ENCODE measurements at places on chromosomes 1 and 21. TPM values are rescaled to one million over a fixed set of nuclear protein-coding genes. Genes with fewer than 3 reads are reported as not detected.
A peak's percentile ranks its signal among the peaks of the same experiment; 100 is the strongest.

C1orf105 gene
- total RNA-seq, result not detected

ERICH3 gene
- total RNA-seq, result under 0.01 TPM

PIGR gene
- total RNA-seq, result not detected

ARMH1 gene
- 339 TPM for total RNA-seq

HTR6 gene
- under 0.01 TPM for total RNA-seq

C1orf56 gene
- total RNA-seq, result 5.1 TPM

TMEM51 gene
- total RNA-seq, result 0.54 TPM

SOX13 gene
- total RNA-seq, result 0.81 TPM

SLC6A17 gene
- total RNA-seq, result not detected

PTPRU gene
- 0.27 TPM for total RNA-seq

DNA sequence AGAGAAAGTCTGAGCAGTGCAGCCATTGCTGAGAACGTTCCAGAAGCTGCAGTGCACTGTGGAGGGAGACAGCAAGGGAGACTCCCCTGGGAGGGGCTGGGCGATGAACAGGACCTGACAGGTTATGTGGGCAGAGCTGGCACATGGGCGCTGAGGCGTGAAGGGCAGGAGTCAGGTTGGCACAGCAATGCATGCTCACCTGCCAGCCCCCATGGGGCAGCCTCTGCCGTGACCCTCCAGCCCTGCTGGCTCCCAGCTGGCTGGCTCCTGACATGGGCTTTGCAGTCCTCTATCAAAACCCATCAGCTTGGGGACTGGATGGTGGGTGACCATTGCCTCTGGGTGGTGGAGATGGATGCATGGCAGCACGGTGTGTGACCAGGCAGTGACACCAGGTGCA, 300.3 kb downstream of the CAMTA1 start:
- no peak for DNase-seq

- DNase-seq, result no peak
Observed at GRCh38 chr1:39745016-39745670, 6.5 kb downstream of the PPIE start.

- peak; percentile 68 for DNase-seq
Observed at GRCh38 chr1:2044510-2045319, 5.5 kb upstream of the PRKCZ start.

DNA sequence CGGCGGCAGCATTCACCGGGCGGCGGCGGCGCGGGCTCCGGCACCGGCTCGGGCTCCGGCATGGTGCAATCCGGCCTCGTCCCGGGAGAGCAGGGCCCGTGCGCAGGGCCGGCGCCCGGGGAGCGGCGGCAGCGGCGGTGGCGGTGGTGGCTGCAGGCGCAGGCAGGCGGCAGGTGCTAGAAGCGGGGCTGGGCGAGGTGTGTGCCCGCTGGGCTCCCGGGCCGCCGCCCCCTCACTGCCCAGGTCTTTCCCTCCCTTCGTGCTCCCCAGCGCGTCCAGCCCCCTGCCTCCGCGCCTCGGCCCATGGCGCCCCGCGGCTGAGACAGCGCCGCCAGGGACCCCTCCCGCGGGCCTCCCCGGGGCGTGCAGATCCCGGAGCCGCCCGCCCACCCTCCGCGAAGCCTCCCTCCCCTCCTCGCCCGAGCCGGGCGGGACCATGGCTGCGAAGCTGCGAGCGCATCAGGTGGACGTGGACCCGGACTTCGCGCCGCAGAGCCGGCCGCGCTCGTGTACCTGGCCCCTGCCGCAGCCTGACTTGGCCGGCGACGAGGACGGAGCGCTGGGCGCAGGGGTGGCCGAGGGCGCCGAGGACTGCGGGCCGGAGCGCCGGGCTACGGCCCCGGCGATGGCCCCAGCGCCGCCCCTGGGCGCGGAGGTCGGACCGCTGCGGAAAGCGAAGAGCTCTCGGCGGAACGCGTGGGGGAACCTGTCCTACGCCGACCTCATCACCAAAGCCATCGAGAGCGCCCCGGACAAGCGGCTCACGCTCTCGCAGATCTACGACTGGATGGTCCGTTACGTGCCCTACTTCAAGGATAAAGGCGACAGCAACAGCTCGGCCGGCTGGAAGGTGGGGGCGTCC, 492 bp downstream of the FOXO6 start:
- no peak for DNase-seq

DNA sequence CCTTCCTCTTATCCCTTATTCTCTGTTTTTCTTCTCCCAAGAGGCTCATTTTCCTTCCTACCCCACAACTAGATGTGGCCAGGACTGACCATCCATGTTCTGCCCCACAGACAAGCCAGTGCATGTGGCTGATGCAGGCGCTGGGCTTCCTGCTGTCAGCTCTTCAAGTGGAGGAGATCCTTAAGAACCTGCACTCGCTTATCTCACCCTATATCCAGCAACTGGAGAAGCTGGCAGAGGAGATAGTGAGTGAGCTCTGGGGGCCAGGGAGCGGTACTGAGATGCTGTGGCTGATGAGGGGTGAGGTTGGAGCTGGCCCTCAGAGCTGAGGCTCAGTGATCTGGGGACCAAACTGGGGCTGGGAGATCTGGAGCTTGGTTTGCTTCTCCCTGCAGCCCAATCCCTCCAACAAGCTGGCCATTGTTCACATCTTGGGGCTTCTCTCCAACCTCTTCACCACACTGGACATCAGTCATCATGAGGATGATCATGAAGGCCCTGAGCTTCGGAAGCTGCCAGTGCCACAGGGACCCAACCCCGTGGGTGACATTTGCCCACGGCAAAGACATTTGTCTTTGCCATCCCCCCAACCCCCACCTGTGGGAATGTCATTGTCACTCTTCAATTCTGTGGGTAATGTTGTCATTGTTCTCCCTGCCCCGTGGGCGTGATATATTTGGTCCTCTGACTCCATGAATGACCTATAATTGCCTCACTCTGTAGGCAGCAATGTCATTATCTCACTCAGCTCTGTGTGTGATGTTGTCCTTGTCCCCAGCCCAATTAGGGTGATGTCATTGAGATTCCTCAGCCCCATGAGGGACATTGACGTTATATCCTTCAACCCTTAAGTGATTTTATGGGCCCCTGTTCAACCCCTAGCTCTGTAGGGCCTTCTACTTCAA, 11.2 kb upstream of the DPH2 start:
- DNase-seq, result no peak

GRCh38 chr1:178633056-178633455, 92.0 kb upstream of the RALGPS2 start:
- DNase-seq, result no peak

- no peak for DNase-seq
Observed at GRCh38 chr1:30197639-30198450, 525.5 kb downstream of the MATN1 start.

- no peak for DNase-seq
Observed at GRCh38 chr1:111582644-111583618, 36.7 kb upstream of the RAP1A start.

GRCh38 chr21:36695671-36696389, 3.1 kb upstream of the SIM2 start:
- DNase-seq, result no peak

DNA sequence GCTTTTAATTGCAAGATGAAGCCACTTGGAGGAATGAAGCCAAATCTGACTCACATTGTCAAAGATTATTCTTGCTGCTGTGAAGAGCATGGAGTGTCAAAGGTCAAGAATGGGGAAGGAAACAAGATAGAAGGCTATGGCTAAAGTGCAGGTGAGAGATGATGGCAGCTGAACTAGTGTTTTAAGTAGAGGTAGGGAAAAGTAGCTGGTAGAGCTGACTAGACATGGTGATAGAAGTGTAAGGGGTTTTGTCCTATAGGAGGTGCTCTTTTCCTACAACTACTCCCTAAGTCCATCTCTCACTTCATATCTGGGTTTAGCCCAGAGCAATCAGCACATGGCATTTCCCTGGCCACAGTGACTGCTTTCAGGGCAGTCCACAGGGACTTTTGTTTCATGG, 11.8 kb downstream of the UBE2T start:
- no peak for DNase-seq

- DNase-seq, result no peak
Observed at GRCh38 chr21:15098908-15099307, 34.1 kb upstream of the NRIP1 start.

DNA sequence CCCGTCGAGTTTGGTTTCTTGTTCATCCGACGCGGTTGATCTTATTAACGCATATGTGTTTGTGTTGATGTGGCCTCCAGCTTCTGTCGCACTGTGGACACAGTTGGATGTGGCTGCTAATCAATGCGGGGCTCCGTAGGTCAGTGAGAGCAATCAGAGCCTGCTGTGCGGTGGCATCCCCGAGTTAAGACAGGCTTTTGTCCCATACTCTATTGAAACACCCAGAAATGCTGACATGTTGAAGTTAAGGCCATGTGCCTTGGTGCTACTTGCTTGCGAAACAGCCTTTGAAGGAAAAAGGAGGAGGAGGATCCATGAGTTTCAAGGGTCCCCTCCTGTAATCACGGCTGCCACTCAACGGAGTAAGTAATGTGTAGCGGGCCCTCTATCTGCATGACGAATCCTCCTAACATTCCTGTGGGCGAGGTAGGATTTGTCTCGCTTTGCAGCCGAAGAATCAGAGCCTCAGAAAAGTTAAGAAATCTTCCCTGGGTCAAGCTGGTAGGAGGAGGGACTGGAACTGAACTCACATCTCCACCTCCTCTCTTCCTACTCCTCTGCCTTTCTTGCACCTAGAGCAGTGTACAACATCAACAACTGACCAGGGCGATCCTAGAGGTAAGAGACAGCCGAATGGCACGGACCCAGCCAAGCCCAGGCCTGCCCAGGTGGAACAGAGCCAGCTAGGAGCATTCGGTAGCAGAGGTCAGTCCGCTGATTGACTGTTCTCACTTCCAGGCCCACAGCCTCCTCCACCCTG, 19.5 kb downstream of the PDE9A start:
- DNase-seq, result no peak

GRCh38 chr1:31410871-31411270, 2.1 kb upstream of the SERINC2 start:
- DNase-seq, result no peak

DNA sequence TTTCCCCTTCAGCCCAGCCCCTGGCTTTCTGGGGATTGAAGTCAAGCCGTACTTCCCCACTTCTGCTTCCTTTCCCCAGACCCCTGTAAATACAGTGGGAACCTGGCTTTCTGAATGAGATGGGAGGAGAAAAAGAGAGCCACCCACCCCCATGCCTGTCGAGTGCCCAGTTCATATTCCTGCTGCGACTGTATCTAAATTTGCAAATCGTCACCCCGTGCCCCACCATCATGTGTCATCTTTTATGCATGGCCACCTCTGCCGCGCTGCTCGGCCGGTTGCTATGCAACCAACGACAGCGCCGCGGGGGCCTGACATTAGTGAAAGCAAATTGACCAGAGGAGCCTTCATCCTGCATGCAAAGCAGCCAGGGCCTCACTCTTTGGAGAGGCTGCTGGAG, 143.0 kb downstream of the ELAVL4 start:
- DNase-seq, result peak; percentile 8

GRCh38 chr1:46284058-46284457, 19.4 kb downstream of the LRRC41 start:
- DNase-seq, result no peak

DNA sequence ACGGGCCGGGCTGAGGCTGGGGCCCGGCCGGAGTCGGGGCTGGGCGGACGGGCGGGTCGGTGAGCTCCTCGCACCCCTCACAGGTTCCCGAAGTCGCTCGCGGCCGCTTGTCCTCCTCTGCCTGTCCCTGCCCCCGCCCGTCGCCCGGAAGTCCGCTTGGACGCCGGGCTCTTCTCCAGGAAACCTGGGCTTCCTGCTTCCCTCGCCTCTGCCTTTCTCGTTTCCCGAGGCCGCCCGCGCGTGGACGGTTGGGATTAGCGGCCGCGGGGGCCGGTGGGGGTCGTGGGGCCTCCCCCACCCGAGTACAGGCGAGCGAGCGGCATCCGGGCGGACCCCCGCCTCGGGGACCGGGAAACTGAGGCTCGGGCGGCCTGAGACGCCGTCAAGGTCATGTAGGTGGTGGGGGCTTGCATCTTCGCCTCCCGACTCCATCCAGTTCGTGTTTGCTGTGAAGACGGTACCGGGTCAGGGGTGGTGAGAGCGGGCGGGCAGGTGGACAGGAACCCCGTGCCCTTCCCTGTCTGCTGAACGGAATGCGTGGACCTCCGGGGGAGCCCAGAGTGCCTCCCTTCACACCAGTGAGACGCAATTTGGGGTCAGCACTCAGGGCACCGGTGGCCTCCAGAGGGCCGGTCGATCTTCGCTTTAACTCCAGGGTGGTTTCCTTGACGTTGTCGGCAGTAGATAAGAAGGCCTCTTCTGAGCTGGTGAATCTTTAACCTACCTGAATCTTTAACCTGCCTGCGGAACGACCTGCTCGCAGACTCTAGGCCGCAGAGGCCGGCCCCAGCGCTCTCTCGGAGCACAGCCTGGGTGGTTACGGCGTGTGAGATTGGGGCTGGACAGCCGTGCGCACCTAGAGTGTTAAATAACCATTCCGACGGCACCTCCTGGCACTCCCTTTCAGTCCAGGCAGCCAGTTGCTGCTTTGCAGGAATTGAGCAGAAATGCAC, 686 bp downstream of the ARF1 start:
- DNase-seq, result no peak

DNA sequence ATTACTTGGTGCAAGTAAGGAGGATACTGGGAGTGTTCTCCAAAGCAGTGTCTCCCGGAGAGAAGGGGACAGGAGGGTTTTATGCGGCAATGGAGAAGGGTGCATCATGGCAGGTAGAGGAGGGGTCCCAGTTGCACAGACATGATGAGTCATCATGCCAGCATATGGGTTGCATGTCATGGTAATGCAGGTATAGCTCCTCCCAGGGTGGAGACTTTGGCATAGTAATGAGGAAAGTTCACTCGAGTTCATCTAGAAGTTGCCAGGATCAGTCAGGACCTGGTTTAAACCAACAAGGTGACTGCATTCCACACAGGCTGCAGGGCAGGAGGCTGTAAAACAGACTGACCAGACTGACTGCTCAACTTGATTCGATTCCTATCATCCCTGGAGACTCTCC, 355.7 kb upstream of the DUSP10 start:
- no peak for DNase-seq

Measured in hematopoietic multipotent progenitor cell (in vitro differentiated cells).